ENCODE measurements at places on chromosomes 7 and 10.
A peak's percentile ranks its signal among the peaks of the same experiment; 100 is the strongest.

GRCh38 chr10:24898501-24898900 is 53.9 kb downstream of the PRTFDC1 start:
- DNase-seq, result no peak

DNA sequence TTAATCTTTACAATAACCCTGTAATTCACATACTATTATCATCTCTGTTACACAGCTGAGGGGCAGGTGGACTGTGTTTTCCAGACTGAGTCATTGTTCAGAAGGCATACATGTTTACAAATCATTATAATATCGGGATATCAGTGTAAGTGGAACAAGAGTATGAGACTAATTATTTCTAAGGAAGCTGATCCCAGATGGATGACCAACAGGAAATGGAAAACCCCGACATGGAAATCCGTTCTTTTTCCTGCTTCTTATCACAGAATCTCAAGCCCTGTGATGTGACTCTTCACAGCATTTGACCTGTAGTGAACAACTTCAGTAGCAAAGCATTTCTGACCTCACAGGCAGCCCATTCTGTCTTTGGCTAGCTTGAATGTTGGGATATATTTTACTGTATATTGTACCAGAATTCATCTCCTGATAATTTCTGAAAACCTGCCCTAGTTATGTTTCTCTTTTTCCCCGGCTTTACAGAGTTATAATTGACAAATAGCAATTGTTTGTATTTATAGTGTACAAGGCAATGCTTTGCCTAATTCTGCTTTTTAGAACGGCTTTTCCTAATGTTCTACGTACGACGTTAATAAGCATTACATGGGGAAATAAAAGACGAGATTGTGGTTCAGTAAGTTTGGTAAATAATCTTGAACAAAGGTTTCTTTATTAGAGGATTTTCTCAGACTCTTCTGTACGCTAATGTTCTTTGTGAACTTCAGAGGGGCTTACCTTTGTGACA is 78.6 kb upstream of the SYPL1 start:
- DNase-seq, result no peak

DNA sequence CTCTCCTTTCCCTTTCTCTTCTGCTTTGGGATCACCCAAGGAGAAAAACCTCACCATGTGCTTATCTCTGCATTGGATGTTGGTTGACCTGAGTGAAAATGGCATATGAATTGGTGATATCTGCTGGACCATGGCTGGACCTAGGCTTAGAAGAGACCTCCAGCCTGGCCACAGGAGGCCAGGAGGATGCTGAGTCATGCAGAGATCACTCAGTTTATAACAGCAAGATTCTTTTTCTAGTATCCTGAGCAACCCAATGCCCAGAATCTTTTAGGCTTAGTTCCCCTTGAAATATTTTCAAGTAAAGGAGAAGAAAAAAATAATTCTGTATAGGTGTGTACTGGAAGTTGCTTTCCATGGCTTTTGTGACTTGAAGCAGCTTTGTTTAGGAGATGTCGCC is 236.3 kb downstream of the KLF6 start:
- no peak for DNase-seq

DNA sequence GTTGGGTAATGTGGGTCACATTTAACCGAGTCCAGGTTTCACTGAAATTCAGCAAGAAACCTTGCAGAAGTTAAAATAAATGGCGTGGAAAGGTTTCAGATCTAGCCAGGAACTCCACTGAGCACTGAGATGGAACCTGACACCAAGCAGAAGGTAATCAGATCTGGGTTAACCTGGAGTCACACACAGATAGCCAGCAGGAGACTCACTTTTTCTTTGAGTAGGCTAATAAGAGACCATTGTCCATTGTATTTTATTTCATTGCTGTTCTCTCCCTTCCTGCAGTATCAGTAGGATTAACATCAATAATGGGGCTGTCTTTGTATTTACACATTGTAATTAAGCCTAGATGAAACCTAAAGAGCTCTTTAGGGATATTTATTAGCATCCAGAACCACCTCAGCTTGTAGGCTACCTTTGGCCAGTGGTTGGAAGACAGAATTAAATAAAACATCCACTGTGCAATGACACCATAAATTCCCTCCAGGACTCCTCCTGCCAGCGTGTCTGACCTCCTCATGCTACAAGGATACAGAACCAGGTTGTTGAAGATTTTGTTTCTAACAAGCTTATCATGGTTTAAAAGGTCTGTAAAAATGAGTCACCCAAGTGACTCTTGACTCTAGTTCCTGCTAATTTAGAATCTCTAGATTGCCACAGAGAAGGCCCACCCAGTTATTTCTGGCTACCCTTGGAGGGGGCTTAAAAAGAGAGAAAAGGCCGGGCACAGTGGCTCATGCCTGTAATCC is 151.1 kb downstream of the SORCS1 start:
- DNase-seq, result no peak

GRCh38 chr7:3537210-3537875 is 236.3 kb downstream of the SDK1 start:
- no peak for DNase-seq

- no peak for DNase-seq
Observed at GRCh38 chr10:130013335-130014262, 49.5 kb upstream of the EBF3 start.

DNA sequence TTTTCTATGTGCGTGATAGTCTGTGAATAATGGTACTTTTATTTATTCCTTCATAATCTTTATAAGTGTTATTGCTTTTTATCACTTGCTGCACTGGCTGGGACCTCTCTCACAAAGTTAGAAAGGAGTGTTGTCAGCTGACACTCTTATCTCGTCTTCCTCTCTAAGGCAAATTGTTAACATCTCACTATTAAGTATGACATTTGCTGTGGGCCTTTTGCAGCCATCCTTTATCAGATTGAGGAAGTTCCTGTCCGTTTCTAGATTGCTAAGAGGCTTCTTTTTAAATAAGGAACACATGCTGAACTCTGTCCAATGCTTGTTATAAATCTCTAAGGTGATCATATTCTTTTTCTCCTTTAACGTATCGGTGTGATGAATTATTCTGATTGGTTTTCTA is 27.4 kb upstream of the DIP2C start:
- DNase-seq, result no peak

GRCh38 chr7:69761290-69761922 is 163.1 kb downstream of the AUTS2 start:
- DNase-seq, result no peak

GRCh38 chr10:30999070-30999712 is 32.5 kb downstream of the ZNF438 start:
- peak; percentile 17 for DNase-seq

DNA sequence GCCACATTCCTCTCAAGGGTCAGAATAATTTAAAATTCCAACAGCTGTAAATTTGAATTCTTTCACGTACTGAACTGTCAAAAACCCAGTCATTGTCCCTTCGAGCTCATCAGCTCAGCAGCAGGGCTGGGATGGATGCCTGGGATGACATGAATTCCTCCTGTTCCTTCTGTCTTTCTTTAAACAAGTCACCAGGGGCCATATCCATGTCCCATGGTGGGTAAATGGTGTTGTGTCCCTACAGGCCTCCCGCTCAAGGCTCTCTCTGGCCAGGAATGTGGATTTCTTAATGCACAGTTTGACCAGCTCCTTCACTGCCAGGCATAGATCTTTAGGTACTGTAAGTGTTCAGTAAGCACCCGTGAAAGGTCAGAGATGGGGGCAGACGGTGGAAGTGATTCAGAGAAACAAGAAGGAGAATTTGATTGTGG is 13.8 kb upstream of the TECPR1 start:
- DNase-seq, result no peak

- no peak for DNase-seq
Observed at GRCh38 chr10:131673396-131673795, 227.4 kb upstream of the PPP2R2D start.

DNA sequence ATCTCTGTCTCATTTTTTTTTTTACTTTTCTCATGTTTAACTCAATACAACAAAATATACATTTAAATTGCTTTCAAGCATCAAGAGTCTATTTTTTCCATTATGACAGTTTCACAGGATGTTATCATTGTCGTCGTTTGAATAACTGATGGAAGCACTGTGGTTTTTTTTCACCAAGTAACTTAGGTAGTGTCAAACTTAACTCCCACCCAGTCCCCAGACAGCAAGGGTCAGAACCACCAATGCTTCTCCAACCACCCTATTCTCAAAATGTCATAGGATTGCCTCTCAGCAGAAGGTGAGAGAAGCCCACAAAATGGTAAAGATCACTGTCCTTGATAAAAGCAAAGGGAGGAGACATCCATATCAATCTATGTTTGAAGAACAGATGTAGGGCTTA is 339.4 kb downstream of the SFMBT2 start:
- no peak for DNase-seq

- DNase-seq, result peak; percentile 37
Observed at GRCh38 chr7:50396856-50397255, 53.3 kb downstream of the FIGNL1 start.

DNA sequence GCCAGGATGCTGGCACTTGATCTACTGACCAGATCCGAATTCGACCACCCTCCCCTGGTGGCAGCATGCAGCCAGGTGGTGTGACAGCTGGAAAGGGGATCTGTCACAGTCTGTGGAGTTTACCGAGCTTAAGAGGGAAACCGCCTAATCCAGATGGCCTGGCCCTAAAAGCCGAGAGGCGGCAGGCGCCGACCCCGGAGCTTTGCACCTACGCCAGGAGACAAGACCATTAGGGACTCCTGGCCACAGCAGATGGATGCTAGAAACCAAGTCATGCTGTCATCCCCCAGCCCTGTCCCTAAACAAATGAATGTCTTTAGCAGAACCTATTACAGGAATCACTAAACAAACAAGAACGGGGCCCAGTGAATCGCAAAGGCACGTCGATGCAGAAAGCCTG is 27.7 kb downstream of the RCC1L start:
- DNase-seq, result no peak

DNA sequence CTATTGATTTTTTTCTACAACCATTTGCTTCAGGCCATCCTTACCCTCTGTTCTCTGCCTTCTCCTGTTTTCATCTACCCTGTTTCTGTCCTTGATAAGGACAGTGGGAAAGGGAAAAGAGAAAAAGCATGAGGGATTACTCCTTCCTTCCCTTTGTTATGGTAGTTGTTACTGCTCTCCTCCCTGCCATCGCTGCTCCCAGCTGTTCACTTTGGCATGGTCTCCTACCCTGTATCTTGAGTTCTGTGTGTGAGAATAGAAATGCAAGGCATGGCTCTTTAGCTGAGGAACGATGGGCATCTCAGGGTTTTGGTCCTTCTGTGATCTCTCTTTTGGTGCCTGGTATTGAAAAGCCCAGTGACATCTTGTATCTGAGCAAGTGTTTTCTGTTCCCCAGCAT is 6.4 kb downstream of the CCSER2 start:
- DNase-seq, result no peak

GRCh38 chr10:119517235-119518141 is 25.0 kb downstream of the RGS10 start:
- DNase-seq, result peak; percentile 47

DNA sequence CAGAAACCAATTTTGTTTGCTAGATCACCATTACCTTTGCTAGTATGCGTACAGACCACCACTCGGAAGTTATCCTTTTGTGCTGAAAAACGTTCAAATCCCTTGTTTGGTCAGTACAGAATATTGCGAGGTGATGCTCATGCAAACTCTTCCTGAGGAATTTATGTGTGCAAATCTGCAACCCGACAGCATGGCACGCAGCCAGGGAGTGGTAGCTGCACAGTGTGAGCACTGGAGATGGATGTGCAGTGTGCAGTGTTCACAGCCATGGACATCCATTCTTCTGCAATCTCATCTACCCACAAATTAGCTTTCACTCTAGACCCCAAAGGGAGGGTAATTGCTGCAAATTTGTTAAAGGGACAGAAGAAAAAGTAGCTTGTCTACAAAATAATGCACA is 72.2 kb downstream of the CACUL1 start:
- DNase-seq, result no peak

GRCh38 chr7:157874870-157875229 is 538.0 kb downstream of the DNAJB6 start:
- no peak for DNase-seq

DNA sequence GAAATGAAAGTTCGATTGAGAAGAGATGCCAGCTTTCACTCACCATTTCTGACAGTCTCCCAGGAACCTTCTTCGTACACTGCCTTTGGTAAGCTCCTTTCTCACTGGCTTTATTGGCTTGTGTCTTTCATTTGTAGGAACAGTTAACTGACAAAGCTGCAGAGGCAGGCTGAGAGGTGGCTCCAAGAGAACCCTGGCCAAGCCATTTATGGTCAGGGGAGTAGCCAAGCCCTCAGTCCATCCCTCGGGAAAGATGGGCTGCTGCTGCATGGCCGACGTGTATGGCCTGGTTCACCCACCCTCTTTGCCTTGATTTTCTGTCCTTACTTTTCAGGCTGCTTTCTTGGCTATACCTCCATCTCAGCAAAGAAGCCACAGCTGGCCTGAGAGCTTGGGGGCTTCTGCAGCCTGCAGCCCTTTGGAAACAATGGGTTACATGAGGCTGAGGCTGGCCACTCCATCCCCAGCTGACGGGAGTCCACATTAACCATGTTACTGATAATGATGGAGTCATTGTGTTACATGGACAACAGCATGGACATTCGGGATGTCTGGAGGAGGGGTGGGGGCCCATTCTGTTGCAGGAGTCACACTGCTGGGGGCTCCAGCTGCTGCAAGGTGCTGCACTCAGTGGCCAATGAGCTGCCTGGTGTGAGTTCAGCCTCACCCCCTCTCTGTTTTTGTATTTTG is at the start of gene OPALIN:
Gene OPALIN (minus strand): TSS at position 152 of the 690 bp plus-strand sequence. CDS start 106 bp downstream, at position 46.
- no peak for DNase-seq

GRCh38 chr7:117090791-117091190 is 137.5 kb downstream of the ST7 start:
- no peak for DNase-seq

DNA sequence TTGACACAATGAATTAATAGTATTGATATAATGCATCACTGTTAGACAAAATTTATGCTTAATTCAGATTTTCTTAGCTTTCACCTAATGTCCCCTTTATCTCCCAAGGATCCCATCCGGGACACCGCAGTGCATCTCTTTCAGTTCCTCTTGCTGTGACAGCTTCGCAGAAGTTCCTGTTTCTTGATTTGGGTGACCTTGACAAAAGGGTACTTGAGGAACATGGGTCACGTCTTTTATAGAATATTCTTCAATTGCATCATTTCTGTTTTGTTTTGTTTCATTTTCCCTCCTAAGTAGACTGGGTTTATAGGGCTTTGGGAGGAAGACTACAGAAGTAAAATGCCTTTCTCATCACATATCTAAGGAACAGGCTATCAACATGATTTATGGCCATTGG is 453.2 kb downstream of the DPP6 start:
- no peak for DNase-seq

DNA sequence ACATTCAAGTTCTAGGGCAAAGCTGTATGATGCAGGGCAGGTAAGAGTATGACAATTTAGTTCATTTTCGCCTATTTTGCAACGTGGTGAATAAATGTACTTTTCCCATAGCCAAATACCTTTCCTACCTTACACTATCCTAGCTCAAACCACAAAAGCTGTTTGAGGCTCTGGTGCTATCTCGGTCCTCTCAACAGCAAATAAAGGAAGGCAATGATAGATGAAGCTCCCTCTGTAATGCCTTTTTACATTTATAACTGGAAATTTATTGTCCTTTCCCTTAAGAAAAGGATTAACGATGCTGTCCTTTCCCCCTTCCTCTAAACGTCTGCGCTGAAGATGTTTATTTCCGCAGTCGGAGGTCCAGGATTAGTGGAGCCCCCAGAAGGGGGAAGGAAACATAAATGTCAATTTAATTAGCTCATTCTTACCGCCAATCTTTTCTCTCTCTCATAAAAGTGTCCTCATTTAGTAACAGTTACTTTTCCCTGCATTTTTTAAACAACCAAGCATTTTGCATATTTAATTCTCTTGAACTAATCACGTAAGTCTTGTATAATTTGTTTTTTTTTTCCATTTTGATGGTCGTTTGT is 114.6 kb downstream of the PIP4K2A start:
- no peak for DNase-seq
